ENCODE measurements at places on chromosomes 2 and 18.

DNA sequence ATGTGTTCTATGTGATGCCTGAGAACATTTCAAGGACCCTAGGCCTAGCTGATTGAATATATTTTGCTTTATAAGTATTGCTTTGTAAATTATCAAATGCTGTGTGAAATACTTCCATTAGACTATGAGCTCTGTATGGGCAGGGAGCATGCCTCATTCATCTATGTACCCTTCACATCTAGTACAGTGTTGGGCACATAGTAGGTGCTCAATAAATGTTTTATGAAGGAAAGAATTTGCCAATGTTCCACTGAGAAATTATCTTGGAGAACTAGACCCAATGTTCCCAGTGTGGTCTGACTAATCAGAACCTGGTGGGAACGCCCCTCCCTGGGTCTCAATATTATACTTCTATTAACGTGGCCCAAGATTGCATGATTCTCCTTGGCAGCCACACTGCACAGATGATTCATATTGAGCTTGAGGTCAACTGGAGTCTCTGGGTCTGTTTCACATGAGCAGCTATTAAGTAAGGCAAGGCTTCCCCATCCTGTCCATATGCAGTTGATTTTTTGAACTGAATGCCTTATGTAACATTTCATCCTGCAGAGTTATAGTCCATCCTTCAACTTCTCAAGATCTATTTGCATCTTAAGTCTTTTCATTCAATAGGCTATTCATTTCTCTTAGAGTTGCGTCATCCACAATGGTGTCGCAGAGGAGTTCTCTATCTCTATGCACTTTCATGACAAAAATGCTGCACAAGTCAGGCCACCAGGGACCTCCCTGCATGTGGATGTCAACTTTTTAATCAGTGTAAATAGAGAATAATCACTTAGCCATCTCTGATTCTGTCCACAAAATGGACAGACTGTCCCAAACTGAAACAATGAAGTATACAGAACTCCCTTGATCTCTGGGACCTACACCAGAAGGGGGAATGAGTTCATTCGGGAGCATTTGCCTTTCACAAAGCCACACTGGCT is 257.6 kb downstream of the CYP26B1 start:
- peak; percentile 27 for DNase-seq

DNA sequence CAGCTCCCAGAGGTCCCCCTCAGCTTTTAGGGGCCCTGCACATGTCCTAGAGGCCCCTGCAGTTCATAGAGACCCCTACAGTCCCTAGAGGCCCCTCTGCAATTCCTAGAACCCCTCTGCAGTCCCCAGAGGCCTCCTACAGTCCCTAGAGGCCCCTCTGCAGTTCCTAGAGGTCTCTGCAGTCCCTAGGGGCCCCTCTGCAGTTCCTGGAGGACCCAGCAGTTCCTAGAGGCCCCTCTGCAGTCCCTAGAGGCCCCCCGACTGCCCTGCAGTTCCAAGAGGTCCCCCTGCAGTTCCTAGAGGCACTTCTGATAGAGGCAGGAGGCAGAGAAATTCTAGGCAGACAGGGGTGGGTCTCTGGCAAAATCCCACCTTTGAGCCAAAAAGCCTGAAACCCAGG is 35.4 kb downstream of the MC2R start:
- no peak for DNase-seq

DNA sequence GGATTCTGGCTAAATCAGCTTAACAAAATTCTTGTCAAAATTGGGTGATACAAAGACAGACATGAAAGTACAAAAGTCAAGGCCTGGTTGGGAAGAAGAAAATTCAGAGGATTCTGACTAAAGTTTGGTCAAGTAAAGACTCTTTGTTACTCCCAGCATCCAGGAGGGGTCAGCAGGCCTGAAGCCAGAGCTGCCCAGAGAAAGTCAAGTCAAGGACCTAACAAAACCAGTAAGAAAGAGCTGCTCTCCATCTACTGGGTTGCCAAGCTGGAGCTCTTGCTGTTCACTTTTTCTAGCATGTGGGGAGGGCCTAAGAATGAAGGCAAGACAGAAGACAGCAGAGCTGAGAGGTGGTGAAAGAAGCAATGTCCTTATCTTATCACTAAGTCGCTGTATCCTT is 143.3 kb downstream of the C1D start:
- DNase-seq: no peak

- no peak for DNase-seq
These were observed 1256.7 kb upstream of the NRXN1 start for GRCh38 chr2:52288596-52288995.

GRCh38 chr18:6219116-6219717 is 195.5 kb downstream of the L3MBTL4 start:
- no peak for DNase-seq

DNA sequence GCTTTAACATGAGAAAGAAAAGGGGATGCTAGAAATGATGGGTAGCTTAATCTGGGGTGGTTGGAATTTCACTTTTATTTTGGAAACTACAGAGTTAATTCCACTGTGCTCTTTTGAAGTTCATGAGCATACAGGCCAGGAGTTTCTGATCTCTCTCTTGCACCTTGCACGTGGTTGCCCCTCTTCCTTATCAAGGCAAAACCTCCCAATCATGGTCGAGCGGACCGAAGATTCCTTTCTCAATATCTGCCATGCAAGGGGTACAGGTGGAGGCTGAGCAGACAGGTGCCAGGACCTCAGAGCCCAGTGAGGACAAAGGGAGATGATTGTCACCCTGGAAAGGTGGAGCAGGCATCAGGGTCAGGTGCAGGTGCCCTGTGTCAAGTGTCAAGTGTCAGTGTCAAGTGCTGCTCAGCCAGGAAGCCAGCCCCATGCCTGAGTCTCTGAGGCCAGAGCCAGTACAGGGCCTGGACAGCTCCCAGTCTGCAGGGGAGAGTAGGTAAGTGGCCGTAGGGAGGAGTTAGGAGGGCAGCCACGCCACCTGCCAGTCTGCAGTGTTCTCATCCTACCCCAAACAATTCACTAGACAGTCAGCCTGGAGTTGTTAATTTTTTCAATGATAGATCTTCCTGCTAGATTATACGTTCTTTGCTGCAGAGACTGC is 42.2 kb downstream of the LPIN1 start:
- no peak for DNase-seq

GRCh38 chr18:66795051-66795450 is 191.2 kb upstream of the CDH19 start:
- no peak for DNase-seq

GRCh38 chr2:178482437-178482836 is 2.2 kb downstream of the PLEKHA3 start:
- no peak for DNase-seq

DNA sequence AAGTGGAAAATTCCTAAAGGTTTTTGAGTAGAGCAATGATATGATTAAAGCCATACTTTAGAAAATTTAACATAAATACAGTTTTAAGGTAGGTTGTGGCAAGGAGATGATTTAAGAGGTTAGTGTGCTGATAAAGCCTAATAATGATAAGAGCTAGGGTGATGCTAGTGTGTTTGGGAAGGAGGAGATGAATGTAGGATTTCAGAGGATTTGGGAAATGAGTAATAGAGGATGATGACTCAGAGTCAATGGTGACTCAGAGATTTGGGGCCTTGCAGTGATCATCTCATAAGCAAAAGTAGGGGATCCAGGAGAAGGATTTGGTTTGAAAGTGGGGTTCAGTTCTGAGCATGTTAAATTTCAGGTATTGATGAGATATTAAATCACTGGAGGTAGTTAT is 23.3 kb downstream of the STAMBP start:
- no peak for DNase-seq

GRCh38 chr2:170830166-170830565 is 13.5 kb downstream of the GAD1 start:
- no peak for DNase-seq

DNA sequence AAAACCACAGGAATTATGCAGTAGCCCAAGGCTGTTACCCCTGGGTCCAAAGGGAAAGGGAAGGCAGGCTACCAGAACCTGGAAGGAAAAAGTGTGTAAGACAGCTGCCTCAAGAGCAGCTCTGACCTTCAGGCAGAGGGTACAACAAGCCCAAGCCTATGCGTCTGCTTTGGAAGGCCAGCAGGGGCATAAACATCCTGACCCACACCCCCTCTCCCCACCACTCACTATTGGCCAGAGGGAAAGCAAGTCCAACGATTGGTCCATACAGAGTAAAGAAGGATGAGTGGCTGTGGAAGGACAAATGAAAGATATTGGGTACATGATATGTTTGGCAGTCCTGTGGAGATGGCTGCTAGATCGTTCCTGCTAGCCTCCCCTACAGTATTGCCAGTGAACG is 227.6 kb upstream of the HNRNPA3 start:
- no peak for DNase-seq

DNA sequence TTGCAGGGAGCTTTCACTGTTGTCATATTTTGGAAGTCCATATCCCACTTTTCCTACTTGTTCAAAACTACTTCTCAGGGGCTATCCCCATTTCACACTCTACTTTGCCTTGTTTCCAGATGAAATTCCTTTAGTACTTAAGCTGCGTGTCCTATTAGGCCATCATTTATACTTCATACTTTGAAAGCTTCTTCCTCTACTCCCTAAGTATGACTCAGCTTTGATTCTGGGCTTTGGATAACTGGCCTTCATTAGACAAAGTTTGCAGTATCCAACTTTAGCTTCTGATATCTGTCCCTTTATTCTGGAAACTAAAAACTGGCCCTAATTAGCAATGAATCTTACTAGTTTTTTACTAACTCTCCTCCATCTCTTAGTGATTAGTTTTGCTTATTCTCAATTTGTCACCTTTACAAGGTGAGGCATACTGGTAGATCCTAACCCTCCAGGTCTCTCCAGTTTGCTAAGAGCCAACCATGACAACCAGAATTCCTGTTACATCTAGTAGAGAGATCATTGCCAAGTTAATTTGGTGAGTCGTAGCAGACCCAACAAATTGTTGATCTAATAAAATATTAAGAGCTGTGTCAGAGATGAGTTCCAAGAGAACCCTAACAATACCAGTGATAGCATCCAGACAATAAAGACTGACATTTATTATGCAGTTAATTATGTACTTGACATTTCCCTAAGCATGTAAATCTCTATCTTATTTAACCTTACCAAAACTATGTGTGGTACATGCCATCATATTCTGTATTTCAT is 31.2 kb upstream of the ITGAV start:
- DNase-seq: no peak

- DNase-seq: no peak
These were observed 80.5 kb downstream of the LYPD6 start for GRCh38 chr2:149410701-149411484.

GRCh38 chr2:42567806-42568400 is 529 bp upstream of the MTA3 start:
- DNase-seq: peak; percentile 36

DNA sequence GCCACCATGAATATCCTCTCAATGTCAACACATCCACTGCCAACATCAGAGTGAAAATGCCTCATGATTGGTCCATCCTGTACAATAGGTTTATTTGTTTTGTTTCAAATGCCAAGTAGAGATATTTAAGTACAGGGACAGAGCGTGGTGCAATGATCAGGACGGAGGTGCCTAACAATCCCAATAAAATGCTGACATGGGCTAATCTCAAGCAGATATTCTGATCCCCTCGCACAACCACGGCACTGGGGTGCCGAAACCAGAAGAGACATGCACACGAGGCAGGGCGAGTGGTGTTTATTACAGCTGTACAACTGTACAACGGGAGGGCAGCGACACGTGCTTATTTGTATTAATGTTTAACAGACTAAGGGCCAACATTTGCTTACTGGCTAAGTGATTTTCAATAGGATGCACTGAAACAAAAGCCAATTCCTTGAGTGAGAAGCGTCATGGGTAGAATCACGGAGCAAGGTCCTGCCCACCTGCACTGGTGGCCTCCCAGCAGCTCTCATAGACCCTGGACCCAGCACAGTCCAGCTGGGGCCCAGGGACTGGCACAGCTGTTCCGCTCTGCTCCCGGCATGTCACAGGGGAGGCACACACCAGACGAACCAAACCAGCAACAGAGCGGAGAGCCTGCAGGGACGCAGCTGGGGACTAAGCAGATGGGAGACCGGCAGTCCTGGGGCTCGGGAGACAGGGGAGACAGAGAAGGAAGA is 101.4 kb downstream of the HDAC4 start:
- DNase-seq: no peak

GRCh38 chr18:34957119-34957863 is 83.9 kb upstream of the MAPRE2 start:
- DNase-seq: no peak

- DNase-seq: no peak
These were observed 88.4 kb downstream of the BCL2L11 start for GRCh38 chr2:111209045-111209514.

DNA sequence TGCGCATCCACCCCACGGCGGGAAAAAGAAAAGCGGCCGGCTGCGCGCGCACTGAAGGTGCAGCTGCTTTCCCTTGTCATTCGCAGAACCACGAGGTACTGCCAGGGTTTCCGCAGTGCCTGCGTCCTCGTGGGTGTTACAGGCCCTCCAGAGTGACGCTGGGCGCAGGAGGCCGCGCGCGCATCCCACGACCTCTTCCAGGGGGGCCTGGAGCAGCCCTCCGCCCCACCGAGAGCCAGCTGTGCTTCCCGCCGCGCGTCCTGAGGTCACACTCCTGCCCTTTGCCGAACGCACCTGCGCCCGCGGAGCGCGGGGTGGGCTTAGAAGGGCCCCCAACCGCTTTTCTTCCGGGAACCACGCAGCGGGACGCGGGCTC is 378 bp upstream of the IAH1 start:
- DNase-seq: peak; percentile 46

DNA sequence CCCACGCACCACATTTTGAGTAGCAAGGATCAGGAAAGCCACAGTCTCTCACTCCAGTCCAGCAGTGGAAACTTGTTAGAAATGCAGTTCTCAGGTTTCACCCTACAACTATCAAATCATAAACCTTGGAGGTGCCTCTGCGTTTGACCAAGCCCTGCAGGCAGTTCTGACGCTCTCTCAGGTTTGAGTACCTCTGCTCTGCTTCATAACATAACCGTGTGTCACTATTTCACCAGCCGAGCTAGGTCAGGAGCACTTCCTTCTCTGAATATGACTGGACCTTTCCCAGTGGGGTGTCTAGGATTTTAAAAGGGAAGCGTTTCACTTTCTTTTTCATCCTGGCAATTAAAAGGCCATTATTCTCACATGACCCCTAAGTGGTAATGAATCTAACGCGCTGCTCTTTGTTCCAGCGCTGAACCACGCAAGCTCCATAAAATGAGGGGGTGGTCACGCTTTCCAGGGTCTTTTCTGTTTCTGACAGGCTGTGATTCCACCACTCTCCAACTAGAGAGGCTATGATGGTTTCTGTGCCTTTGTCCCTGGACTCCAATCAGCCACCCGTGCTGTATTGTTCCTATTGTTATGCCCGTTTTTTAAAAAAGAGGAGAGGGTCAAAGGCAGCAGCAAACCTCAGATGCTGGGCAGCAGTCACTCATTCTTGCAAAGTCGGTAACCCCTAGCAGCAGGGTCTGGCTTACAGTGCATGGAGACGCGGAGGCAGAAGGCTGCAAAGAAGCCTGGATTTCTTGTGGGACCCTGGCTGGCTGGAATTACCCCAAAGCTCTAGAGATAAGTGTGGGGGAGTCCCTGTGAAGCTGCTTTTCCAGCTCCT is 75.2 kb upstream of the CTNNA2 start:
- DNase-seq: no peak

- peak; percentile 19 for DNase-seq
These were observed 70.9 kb downstream of the EHD3 start for GRCh38 chr2:31304816-31305215.

- DNase-seq: no peak
These were observed 228.0 kb downstream of the MYT1L start for GRCh38 chr2:2102866-2103653.

GRCh38 chr2:16763493-16763899 is 97.9 kb upstream of the CYRIA start:
- no peak for DNase-seq

All from liver (tissue), 10 donors.